ENCODE measurements at places on chromosomes 13 and 19.

DNA sequence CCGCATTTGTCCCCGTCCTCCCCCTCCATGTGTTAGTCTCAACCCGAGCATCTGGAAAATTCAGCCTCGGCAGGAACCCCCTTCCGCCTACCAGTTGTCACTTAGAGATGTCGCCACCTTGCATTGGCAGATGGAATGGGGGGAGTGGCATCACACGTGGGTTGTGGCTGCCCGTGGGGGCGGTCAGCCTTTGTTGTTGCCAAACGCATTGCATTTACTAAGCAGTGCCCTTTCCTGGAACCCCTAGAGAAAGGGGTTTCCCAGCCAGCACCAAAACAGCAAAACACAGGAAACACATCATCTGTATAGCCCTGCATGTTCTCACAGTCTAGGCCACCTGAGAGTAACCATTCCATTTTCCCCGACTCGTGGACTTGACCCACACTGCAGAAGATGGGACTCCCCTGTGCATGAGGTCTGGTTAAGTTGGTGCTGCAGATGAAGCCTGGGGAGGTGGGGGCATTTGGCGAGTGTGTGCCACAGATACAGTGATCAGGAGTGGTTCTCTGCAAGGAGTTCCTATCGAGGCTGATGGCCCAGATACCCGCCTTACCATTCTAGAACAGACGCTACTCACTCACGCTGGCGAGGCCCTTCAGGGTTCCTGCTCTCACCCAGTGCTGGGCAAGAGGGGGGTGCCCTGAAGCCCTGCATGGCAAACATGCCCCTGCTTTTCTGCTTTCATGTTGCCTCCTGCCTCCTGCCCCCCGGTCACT is 38.3 kb downstream of the TMED1 start:
- peak; percentile 94 for DNase-seq

DNA sequence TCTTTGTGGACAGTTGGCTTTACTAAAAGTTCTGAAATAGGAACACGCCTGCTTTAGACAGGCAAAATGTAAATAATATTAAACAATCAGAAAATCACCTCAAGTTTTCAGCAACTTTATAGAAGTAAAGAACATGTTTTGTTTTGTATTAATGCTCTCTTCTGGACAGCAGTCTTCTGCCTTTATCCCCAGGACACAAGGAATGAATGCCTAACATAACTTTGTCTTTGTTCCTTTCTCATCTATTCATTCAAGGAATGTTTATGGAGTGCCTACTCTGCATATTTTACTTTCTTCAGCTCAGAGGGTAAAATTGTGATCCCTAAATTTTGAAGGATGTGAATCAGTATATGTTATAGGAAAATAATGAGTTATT is 325.4 kb downstream of the FOXO1 start:
- DNase-seq: no peak

GRCh38 chr13:113823771-113824170 is 40.1 kb downstream of the GAS6 start:
- no peak for DNase-seq

DNA sequence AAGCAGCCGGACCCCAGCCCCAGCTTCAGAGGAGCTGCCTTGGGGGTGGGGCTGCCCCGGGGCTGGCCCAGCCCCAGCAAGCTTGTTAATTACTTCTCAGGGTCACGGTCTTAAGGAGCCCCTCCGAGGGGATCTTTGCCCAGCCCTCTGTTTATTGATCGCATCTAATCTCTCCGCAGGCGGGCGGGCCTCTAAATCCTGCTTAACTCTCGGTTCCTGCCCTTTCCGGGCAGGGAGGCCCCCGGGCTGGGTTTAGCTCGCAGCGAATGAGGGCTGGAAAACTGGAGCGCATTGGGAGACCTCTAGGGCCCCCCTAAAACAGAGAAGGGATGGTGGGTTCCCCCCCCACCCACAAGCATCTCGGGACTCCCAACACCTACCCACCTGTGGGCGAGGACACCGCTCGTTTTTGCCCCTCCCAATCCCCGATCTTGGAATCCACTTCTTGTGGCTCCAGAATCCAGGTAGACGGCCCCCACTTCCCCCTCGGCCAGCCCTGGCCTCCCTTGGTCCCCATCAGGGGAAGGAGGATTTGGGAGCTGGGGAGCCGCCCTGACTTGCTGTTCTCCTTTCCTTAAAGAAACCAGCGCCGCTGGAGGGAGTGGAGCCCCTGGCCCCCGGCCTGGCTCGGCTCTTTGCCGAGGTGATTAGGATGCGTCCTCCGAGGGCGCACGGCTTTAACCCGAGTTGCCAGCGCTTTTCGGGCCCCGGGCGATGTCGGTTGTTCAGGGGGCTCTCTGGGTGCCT is 59.5 kb upstream of the ADGRL1 start:
- DNase-seq: no peak

GRCh38 chr13:28750187-28751045 is 31.6 kb upstream of the SLC46A3 start:
- DNase-seq: no peak

- DNase-seq: no peak
These were observed 338.0 kb downstream of the TEX29 start for GRCh38 chr13:111658145-111659100.

- no peak for DNase-seq
These were observed 275.4 kb downstream of the NALCN start for GRCh38 chr13:101140936-101141335.

- no peak for DNase-seq
These were observed 19.2 kb downstream of the ATP4B start for GRCh38 chr13:113638806-113639205.

GRCh38 chr13:24503379-24503696 is 9.2 kb downstream of the PARP4 start:
- DNase-seq: no peak

DNA sequence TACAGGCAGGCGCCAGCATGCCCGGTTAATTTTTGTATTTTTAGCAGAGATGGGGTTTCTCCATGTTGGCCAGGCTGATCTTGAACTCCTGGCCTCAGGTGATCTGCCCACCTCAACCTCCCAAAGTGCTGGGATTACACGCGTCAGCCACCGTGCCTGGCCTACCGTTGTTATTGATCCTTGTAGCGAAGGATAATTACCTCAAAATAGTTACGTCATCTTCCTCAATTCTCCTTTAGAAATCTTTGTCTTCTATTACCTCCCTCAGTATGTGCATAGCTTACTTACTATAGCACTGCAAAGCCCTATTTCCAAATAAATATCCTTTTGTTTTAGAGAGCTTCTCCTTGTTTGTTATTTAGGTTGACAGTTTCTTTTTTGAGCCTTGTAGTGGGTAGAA is 9.4 kb upstream of the TLE6 start:
- no peak for DNase-seq

- DNase-seq: no peak
These were observed 599 bp upstream of the F10 start for GRCh38 chr13:113121928-113122471.

DNA sequence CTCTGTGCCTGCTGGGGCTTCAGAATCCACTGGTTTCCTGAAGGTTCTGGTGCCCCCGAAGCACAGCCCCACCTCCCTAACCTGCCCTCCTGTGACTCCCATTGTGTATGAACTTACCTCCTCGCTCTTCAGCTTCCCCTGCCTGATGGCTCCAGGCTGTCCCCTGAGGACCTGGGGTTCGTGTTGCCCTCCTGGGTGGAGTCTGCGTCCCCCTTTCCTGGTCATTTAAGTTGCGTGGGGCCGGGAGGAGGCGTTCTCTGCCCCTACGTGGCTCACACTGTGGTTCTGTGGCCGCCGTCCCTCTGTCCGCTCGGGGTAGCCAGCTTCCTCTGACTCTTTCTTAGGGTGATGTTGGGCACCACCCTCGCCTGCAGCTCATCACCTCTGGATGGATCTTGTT is 13.9 kb downstream of the TFDP1 start:
- no peak for DNase-seq

- no peak for DNase-seq
These were observed 4.0 kb downstream of the ZBTB7A start for GRCh38 chr19:4062419-4063368.

GRCh38 chr13:95403349-95404140 is 102.3 kb upstream of the ABCC4 start:
- peak; percentile 4 for DNase-seq

- DNase-seq: no peak
These were observed 5.5 kb upstream of the ZFP36 start for GRCh38 chr19:39401070-39401548.

DNA sequence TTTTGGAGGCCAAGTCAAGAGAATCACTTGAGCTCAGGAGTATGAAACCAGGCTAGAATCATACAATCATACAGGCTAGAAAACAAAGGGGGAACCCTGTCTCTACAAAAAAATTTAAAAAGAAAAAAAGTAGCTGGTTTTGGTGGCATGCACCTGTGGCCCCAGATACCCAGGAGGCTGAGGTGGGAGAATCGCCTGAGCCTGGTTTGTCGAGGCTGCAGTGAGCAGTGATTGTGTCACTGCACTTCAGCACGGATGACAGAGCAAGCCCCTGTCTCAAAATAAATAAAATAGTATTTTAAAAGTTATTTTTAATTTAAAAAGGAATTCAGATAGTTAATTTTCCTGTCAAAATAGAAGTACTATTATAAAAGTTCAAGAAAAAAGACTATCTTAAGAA is 369.1 kb upstream of the SLITRK5 start:
- no peak for DNase-seq

- peak; percentile 91 for DNase-seq
These were observed 6.0 kb upstream of the PRR19 start for GRCh38 chr19:42295831-42296525.

DNA sequence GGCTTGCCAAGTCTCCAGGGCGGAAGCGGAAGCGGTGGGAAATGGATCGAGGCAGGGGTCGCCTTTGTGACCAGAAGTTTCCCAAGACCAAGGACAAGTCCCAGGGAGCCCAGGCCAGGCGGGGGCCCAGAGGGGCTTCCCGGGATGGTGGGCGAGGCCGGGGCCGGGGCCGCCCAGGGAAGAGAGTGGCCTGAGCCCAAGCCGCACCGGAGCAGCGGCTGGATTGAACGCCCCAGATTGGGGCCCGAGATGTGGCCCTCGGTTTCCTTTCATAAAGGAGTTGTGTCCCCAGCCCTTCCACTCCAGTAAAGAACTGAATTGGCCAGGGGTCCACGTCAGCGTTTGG is 548 bp upstream of the P2RY11 start:
- DNase-seq: no peak

- DNase-seq: no peak
These were observed 34.7 kb downstream of the TSSK6 start for GRCh38 chr19:19480688-19481087.

GRCh38 chr19:8366961-8367326 is 3.0 kb downstream of the ANGPTL4 start:
- no peak for DNase-seq

GRCh38 chr19:30479231-30479630 is 107.0 kb downstream of the ZNF536 start:
- no peak for DNase-seq

DNA sequence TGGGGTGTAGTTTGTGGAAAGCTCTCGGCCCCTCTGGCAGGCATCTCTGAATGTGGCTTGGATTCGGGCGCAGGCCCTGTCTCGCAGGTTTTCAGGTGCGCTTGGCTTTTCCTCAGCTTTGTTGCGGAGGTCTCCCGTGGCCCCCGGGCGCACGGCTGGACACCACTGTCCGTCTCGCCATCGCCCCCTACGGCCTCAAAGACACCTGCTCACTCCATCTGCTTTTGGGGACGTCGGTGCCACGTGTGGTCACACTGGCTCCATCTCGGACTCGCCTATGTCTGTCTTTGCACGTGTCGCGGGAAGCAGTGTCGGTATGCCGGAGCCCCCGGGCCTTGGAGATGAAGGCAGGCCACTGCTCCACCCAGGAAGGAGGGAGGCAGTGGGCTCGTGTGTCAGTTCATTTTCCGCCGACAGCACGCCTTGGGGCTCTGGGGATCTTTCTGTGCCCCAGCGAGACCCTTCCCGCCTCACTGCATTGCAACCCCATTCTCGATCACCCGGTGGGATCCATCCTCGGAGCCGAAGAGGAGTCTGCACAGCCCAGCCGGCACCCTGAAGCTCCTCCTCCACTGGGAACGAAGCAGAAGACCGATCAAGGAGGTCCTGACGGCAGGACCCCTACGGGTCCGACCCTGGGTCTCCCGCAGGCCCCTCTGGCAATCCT is 42.1 kb downstream of the ZNF146 start:
- DNase-seq: no peak
